Stimulated activated CD4-positive, alpha-beta T cell treated with anti-CD3 and anti-CD28 coated beads, Interleukin-12 subunit alpha, Interleukin-12 subunit beta, amount 100 ng/mL, for 48 hours (primary cell): ENCODE measurements at places on chromosomes 1 and 21.

DNA sequence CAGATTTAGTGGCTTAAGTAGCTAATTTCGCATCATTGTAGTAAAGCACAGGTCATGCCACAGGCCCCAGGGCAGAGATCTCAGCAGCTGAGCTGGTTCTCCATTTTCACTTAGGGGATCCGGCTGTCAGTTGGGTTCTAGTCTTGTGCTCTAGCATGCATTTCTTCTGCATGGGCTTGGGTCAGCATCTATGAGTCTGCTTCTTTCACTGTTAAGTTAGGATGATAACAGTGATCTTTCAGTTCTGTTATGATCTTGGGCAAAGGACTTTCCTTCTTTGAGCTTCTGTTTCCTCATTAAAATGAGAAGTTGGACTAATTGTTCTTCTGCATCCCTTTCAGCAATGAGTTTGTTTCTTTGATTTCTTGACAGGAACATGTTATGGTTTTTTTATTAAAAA is 123.6 kb upstream of the DNAH14 start:
- DNase-seq: no peak

GRCh38 chr1:47409311-47410067 is 6.6 kb upstream of the FOXE3 start:
- no peak for DNase-seq

DNA sequence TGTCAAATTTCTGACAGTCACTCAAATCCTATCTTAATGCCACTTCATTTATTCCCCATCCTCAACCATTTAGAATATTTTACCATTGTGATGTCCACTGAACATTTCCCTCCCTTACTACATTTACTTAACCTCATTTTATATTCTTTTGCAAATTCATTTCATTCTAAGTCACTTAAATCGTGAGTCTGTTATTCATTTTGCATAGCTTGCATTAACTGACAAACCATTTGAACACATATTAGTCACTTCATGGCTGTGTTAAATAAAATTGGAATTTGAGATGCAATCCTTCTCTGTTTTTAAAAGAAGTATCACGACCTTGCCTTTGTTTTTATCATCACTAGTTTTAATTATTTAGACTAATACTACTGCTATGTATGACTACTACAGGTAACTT is 199.4 kb upstream of the COL11A1 start:
- no peak for DNase-seq

GRCh38 chr1:30908316-30908695 is 252 bp downstream of the SDC3 start:
- no peak for DNase-seq

DNA sequence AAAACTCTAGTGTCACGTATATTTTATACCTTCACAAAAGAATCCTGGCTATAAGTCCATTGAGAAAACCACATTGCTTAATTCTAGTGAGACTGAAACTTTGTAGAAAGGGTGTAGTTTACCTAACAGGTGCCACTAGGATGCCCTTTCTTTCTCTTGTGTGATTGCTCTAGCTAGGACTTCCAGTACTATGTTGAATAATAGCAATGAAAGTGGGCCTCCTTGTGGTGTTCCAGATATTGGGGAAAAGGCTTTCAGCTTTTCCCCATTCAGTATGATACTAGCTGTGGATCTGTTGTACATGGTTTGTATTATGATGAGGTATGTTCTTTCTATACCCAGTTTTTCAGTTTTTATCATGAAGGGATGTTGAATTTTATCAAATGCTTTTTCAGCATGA is 39.7 kb upstream of the CHODL start:
- no peak for DNase-seq

- no peak for DNase-seq
Measured at GRCh38 chr21:44506279-44507255, 33.4 kb downstream of the KRTAP10-1 start.

GRCh38 chr1:94146273-94146672 is 25.3 kb upstream of the ABCA4 start:
- DNase-seq: no peak

DNA sequence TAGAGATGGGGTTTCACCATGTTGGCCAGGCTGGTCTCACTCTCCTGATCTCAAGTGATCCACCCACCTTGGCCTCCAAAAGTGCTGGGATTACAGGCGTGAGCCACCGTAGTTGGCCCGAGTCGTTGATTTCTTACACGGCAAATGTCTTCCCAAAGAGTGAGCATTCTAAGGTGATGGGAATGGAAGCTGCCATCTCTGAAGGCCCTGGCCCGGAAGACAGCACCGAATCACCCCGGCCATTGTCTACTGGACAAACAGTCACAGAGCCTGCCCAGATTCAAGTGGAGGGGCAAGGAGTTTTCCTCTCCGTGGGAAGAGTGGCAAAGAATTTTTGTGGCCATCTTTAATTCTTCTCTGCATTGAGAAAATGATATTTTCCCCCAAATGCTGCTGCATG is 92.1 kb upstream of the AJAP1 start:
- no peak for DNase-seq

GRCh38 chr1:92822879-92823278 is 9.0 kb upstream of the RPL5 start:
- DNase-seq: no peak
